ENCODE measurements at places on chromosomes 5 and 9. TPM values are rescaled to one million over a fixed set of nuclear protein-coding genes. Genes with fewer than 3 reads are reported as not detected.

DNA sequence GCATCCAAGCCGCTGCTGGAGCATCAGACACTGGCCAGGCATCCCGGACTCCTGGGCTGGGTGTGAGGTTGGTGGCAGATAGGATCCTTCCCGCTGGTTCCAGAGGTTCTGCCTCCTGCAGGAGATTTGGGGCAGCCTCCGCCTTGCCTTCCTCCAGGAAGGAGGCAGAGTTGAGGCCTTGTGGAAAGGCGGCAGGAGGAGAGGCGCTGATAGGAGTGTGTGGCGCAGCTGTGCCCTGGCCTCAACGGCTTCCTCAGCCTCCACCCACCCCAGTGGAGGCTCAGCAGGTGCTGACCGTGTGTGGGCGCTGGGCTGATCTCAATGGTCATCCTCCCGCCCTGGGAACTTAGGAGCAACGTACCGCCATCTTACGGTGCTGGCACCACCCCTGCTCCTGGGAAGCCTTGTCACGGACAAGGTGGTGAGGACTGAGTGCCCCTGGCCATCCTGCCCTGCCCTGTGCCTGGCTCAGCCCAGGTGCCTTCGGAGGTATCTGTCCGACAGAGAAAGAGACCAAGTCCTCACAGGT lies 10.2 kb downstream of the NCS1 start:
- H3K4me3 ChIP-seq = no peak overlapping the region
- no peak for DNase-seq
- no peak overlapping the region for H3K27ac ChIP-seq

- no peak for DNase-seq
- H3K4me3 ChIP-seq = no peak overlapping the region
- H3K27me3 ChIP-seq = peaks cover 4% of the 10 kb centered on the region
- H3K27ac ChIP-seq = no peak overlapping the region
Measured at GRCh38 chr5:56161439-56161823, 71.7 kb downstream of the ANKRD55 start.

- H3K27ac ChIP-seq = no peak overlapping the region
- H3K27me3 ChIP-seq = no peaks in the 10 kb centered on the region
- H3K4me3 ChIP-seq = no peak overlapping the region
- no peaks in the 10 kb centered on the region for H3K36me3 ChIP-seq
Measured at GRCh38 chr5:35780236-35780635, 76.5 kb upstream of the IL7R start.

GRCh38 chr9:93525476-93525875 lies 50.9 kb upstream of the PHF2 start:
- peak overlapping the region; percentile 62 for H3K27ac ChIP-seq

DNA sequence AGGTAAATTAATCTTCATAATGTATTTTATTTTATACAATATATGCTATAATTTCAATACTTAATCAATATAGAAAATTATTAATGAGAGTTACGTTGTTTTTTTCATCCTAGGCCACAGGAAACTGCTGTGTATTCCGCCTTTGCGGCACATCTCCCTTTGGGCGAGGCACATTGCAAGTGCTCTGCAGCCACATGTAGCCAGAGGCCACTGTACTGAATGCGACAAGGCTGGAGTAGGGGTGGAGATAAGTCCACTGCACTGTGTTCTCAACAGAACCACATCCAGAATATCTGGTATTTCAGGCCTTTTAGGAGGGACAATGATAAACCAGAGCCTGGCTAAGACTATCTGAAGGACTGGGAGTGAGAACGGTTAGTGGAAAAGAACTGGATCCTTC lies 134.7 kb downstream of the CRB2 start:
- no peaks in the 10 kb centered on the region for H3K4me1 ChIP-seq
- H3K4me3 ChIP-seq = no peak overlapping the region
- H3K36me3 ChIP-seq = no peaks in the 10 kb centered on the region

ADAMTSL2 gene
- 6.0 TPM for total RNA-seq

Data from left ventricle myocardium inferior (tissue), 1 donor.